ENCODE measurements at places on chromosomes 4 and X. TPM values are rescaled to one million over a fixed set of nuclear protein-coding genes. Genes with fewer than 3 reads are reported as not detected.

Gene C4orf36
- 3.5 TPM for total RNA-seq

- no peak for DNase-seq
- H3K4me3 ChIP-seq, result no peak overlapping the region
- no peaks in the 10 kb centered on the region for H3K27me3 ChIP-seq
These were observed 45.7 kb downstream of the C4orf50 start for GRCh38 chr4:5972571-5972970.

DNA sequence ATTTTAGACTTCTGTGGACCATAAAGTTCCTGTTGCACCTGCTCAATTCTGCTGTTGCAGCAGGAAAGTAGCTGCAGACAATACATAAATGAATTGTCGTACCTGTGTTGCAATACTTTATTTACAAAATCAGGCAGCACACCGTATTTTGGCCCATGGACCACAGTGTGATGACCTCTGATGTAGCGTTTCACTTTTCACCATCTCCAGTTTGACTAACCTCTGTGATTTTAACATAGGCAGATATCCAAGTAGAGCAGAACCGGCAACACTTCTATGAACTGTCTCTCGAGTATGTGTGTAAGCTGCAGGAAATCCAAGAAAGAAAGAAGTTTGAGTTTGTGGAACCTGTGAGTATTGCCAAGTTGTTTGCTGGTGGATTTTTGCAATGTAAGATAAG, 132.7 kb downstream of the ARHGAP10 start:
- DNase-seq, result no peak
- H3K36me3 ChIP-seq, result peaks cover 55% of the 10 kb centered on the region
- no peaks in the 10 kb centered on the region for H3K4me1 ChIP-seq
- no peaks in the 10 kb centered on the region for H3K27me3 ChIP-seq

GRCh38 chr4:124415146-124415545, 297.4 kb downstream of the ANKRD50 start:
- H3K27ac ChIP-seq, result no peak overlapping the region
- no peaks in the 10 kb centered on the region for H3K27me3 ChIP-seq
- no peaks in the 10 kb centered on the region for H3K4me1 ChIP-seq

GRCh38 chrX:151753313-151754046, 18.9 kb downstream of the CNGA2 start:
- H3K27me3 ChIP-seq, result no peaks in the 10 kb centered on the region
- H3K36me3 ChIP-seq, result no peaks in the 10 kb centered on the region
- H3K27ac ChIP-seq, result peak overlapping the region; percentile 11

DNA sequence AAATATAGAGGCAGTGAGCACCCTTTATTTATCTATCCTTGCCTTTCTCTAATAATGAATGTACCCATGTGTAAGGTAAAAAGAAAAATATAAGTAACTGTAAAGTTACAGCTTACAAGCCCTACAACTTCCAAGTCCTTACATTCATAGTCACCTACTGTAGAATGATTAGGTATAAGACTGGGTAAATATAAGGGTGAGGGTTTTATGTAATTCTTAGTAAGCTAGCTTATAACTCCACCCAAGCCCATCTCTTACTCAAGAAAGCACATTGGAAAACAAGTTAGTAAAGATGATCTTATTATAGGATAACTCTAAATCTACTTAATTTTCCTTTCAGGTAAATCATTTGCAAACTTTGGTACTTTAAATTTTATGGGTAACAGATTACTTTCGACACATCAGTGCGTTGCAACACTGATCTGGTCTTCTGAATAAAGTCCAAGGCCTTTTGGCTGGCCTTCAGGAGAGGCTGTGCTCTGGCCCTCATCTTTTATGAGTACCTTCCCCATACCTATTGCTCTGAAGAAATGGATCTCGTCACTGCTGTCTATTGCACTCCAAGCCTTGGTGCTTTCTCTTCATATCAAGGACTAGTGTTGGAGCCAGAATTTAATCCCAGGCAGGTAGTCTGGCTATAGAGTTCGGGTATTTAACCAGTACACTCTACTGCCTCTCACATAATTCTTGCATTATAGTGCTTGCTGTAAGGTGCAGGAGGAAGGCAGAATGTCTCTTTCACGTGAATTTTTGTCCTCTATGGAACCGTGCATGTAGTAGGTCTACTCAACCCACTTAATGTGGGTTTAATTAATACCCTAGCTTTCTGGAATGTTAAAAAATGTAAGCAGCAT, 443.6 kb upstream of the AR start:
- no peak for DNase-seq
- no peaks in the 10 kb centered on the region for H3K4me1 ChIP-seq
- no peaks in the 10 kb centered on the region for H3K27me3 ChIP-seq
- H3K27ac ChIP-seq, result no peak overlapping the region

DNA sequence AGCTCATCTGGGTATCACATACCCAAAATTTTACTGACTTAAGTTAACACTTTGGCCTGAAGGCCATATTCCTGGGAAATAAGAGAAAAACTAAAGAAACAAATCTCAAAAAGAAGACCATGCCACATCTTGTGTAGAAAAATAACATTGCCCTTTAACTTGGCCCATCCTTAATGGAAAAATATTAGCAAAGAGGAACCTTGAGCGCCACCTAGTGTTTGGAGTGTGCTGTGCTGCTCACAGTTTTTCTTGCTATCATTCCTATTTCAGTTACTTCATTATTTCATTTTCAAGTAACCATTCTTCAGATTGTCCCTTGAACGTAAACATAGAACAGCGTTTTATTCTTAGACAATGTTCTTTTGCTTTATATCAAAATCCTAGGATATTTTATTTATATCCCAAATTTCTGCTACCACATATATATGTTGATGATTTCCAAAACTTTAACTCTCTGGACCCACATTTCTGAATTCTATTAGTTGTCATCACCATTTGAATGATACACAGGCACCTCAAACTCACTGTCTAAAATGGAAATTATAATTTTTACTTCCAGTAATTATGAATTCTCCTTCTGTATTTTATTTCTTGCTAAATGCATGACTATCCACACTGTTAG, 999.0 kb upstream of the ADGRL3 start:
- H3K27ac ChIP-seq, result no peak overlapping the region
- DNase-seq, result peak; percentile 74
- peaks cover 6% of the 10 kb centered on the region for H3K4me1 ChIP-seq
- no peaks in the 10 kb centered on the region for H3K36me3 ChIP-seq

DNA sequence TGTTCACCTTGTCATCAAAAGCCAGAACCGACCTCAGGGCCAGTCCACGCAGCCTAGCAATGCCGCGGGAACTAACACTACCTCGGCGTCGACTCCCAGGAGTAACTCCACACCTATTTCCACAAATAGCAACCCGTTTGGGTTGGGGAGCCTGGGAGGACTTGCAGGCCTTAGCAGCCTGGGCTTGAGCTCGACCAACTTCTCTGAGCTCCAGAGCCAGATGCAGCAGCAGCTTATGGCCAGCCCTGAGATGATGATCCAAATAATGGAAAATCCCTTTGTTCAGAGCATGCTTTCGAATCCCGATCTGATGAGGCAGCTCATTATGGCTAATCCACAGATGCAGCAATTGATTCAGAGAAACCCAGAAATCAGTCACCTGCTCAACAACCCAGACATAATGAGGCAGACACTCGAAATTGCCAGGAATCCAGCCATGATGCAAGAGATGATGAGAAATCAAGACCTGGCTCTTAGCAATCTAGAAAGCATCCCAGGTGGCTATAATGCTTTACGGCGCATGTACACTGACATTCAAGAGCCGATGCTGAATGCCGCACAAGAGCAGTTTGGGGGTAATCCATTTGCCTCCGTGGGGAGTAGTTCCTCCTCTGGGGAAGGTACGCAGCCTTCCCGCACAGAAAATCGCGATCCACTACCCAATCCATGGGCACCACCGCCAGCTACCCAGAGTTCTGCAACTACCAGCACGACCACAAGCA, 898 bp downstream of the UBQLN2 start:
- H3K4me3 ChIP-seq, result peak overlapping the region; percentile 72
- no peaks in the 10 kb centered on the region for H3K4me1 ChIP-seq
- peaks cover 7% of the 10 kb centered on the region for H3K36me3 ChIP-seq

DNA sequence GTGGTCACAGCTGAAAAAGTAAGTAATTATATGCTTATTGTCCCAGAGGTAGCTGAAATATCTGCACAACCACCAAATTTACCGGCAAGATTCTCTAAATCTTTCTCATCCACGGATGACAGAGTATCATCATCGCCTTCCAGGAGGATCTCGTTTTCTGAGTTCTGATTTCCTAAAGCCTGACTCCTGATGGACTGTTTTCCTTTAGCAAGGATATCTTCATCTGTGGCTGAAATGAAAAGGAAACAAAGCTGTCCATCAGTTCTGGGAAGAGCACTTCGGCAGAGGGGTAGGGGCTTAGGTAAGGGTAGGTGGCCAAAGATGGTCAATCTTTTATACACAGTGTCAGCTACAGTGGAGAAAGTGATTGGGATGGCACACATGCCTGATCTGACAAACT, 8.7 kb downstream of the MAB21L2 start:
- no peaks in the 10 kb centered on the region for H3K27me3 ChIP-seq
- no peak overlapping the region for H3K4me3 ChIP-seq
- H3K4me1 ChIP-seq, result no peaks in the 10 kb centered on the region
- no peak overlapping the region for H3K27ac ChIP-seq
- H3K36me3 ChIP-seq, result peaks cover 10% of the 10 kb centered on the region

- no peak overlapping the region for H3K27ac ChIP-seq
- peaks cover 14% of the 10 kb centered on the region for H3K4me1 ChIP-seq
- DNase-seq, result no peak
- H3K4me3 ChIP-seq, result no peak overlapping the region
- H3K36me3 ChIP-seq, result no peaks in the 10 kb centered on the region
These were observed 57.0 kb upstream of the PGM2 start for GRCh38 chr4:37769391-37769989.

All from MCF 10A (cell line).